ENCODE measurements at places on chromosomes 7 and 10.

DNA sequence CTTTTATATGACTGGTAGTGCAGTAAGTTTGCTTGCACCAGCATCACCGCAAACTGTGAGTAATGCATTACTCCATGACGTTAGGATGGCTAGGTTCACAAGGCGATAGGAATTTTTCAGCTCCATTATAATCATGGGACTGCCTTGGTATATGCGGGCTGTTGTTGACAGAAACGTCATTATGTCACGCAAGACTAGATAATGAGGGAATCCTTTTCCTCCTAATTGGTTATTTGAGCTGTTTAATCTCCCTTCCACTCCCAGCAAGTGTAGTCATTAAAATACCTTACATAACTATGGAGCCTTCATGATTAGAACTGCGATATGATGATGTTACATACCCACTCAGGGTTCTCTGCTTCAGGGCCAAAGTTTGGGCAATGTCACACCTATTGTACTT lies 17.3 kb downstream of the KLLN start:
- DNase-seq = no peak

GRCh38 chr7:18689551-18689950 lies 194.0 kb downstream of the HDAC9 start:
- DNase-seq = no peak

- no peak for DNase-seq
Observed at GRCh38 chr10:14748441-14748840, 26.3 kb downstream of the FAM107B start.

DNA sequence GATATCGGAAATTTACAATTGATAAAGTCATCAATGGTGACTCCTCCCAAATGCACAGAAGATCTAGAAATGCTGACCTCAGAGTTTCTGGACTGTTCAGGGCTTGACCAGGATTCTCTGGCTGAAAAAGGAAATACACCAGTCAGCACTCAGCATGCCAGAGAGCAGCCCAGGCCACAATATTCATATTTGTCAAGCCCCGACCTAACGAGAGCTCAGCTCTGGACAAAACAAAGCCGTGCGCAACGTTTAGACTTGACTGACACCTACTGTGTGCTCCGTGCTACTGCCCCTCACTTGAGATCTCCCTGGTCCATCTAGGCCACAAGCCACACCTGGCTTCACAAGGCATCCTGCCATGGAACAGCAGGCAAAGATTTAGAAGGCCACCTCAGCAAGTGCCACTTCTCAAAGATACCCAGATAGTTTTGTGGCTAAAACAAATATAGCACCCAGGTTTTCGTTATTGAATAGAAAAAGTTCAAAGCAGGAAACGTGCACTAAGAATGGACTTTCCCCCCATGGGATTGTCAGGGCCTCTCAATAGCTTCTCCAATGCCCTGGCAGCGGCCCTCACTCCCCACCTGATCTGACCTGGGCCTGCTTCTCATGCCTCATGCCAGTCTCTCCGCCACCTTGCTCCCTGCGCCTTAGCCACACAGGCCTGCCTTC lies 218.3 kb downstream of the FAM107B start:
- no peak for DNase-seq
